ENCODE measurements at places on chromosomes 11 and 22. TPM values are rescaled to one million over a fixed set of nuclear protein-coding genes. Genes with fewer than 3 reads are reported as not detected.

DNA sequence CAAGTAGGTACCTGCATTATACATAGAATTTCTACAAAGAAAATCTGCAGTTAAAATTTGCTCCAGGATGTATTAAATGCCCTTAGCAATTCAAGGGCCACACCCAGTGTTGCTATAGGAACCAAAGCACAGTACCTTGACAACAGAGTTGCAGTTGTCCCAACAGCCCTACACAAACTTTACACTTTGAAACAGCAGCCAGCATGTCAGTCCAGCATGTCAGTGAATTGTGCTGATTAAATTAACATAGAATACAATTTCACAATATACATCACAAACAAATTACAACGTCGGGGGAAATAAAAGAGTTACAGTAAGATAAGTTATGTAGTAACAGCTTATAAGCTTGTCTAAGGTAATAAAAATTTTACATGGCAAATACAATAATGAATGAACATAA, 389.2 kb downstream of the SOX6 start:
- DNase-seq = peak; percentile 24

GRCh38 chr11:24855951-24856350, 359.1 kb downstream of the LUZP2 start:
- DNase-seq = no peak

DNA sequence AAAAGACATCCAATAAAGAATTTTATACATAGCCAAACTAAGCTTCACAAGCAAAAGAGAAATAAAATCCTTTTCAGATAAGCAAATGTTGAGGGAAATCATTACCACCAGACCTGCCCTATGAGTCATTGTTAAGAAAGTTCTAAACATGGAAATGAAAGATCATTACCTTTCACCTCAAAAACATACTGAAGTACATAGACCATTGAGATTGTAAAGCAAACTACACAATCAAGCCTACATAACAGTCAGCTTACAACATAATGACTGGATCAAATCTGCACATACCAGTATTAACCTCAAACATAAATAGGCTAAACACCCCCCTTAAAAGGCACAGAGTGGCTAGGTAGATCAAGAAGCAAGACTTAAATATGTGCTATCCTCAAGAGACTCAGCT, 501.0 kb upstream of the LUZP2 start:
- no peak for DNase-seq

The APOBEC3B gene
- polyA plus RNA-seq = 6.8 TPM

The PDE3B gene
- 7.5 TPM for polyA plus RNA-seq

GRCh38 chr11:34190192-34191139, 85.0 kb downstream of the NAT10 start:
- DNase-seq = no peak

GRCh38 chr11:88357323-88358039, 19.9 kb upstream of the CTSC start:
- no peak for DNase-seq

The BARX2 gene
- 0.73 TPM for polyA plus RNA-seq

GRCh38 chr11:126581871-126582648, 226.6 kb downstream of the ST3GAL4 start:
- DNase-seq = peak; percentile 63

DNA sequence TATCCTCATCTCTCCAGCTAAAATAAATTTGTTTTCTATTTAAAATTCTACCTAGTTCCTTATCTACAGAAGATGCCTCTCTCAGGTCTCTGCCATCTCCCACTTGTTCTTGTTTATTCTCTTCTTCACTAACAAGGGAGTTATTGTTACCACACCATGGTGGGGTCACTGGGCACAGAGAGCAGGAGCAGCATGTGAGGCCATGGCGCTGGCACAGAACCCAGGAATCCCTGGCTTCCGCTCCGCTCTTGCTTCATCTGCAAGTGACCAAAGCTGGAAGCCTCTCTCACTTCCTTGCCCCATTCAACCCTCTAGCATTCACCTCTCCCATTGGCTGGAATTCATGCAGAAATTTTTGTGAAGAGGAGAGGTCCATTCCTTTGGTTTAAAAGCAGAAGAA, 190.7 kb upstream of the NCAM1 start:
- DNase-seq = no peak

DNA sequence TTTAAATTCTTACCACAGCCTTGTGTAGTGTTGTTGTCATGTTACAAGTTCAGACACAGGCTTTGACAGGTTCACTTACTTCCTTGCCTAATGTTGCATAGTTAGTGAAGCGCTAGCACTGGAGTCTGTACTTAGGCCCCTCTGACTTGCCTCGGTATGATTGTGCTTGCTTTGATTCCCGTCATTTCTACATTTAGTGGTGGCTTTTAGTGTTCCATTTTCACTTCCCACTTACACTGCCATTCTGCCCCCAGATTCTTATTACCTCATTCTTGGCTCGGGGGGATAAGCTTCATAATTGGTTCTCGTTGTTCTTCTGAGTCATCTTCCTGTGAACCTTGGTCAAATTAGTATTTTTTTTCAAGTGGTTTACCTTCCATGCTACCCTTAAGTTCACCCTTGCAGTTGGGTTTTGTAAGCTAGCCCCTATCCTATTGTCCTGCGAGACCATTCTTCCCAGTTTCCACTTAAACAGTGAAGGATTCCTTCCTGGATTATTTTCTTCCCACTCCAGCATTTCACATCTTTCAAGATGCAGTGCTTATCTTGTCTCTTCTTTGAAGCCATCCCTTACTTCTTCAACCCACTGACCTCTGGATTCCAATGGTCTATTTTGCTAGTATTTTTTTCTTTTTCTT, 68.7 kb downstream of the DDX10 start:
- DNase-seq = no peak

The MMP12 gene
- polyA plus RNA-seq = 4.7 TPM

DNA sequence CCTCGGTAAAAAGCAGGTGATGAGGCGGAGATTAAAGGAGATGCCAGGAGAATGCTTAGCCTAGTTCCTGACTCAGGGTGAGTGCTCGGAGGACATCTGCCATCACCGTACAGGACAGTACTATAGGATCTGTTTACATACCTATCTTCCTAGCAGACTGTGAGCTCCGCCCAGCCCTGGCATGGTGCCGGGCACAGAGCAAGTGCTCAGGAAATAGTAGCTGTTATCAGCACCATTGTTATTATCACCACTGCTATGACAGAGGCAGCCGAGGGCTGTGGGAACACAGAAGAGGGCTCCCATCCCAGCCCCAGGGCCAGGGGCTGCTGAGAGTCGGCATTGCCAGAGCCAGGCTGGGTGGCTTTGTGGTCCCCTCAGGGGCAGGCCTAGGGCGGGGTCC, 642 bp upstream of the SEPTIN3 start:
- DNase-seq = no peak

The ANGPTL5 gene
- polyA plus RNA-seq = not detected

The ZNF280B gene
- 3.6 TPM for polyA plus RNA-seq

- no peak for DNase-seq
Observed at GRCh38 chr11:83611600-83611999, 325.4 kb upstream of the CCDC90B start.

DNA sequence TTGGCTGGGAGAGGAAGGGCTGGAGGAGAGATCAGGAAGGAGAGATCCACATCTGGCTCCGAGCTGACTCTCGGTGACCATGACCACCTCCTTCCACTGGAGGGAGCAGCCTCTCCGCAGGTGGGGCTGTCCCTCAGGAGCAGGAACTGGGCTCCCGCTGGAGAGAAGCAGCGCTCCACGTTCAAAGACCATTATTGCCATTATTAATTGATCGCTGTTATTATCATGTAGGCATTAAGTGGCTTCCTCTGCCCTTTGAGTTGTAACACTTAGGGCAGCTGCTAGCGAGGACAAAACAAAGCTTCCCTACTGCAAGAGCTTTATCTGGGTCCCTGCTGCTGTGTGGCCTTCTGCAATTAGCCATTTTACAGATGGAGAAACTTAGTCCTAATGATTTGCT, 251.9 kb downstream of the ST3GAL4 start:
- peak; percentile 54 for DNase-seq

The SYT7 gene
- 5.0 TPM for polyA plus RNA-seq

DNA sequence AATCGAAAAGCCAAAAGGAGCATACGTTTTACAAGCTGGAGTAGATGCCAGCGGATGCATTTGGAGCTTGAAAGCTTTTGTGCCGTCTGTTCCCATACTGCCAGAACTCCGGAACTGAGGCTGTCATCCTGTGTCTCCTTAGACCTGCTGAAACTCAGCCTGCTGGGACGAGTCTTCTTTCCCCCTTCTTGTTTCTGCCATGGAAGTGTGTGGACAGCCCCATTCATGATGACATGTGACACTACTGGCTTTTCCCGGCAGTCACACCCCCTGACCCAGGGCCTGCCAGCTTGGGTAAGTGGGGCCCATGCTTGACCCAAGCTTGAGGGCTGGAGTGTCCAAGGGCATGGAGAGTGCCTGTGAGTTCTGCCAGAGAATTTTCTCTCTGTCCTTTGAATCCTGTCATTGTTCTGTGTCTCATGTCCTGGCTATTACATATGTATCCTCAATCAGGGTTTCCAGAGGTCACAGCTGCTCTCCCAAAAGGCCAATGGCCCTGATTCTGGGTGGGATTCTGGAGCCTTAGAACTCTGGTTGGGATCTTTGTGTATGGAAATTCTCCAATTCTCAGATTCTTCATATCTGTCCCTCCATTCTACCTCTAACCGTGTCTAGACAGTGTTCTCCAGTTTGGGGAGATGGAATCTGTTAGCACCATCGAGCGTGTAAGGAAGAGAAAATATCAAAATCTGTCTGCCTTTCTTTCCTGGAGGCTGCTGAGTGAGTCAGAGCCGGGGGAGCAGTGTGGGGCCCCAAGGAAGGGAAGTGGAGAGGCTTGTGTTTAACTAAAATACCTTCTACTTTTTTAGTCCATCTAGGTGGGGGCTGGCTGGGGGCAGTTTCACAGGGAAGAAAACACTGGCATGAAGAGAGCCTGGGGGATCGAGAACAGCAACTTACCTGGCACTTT, 73.2 kb downstream of the KIAA1671 start:
- DNase-seq = no peak

- DNase-seq = peak; percentile 64
Observed at GRCh38 chr22:38924347-38924952, 33.0 kb upstream of the APOBEC3A start.

DNA sequence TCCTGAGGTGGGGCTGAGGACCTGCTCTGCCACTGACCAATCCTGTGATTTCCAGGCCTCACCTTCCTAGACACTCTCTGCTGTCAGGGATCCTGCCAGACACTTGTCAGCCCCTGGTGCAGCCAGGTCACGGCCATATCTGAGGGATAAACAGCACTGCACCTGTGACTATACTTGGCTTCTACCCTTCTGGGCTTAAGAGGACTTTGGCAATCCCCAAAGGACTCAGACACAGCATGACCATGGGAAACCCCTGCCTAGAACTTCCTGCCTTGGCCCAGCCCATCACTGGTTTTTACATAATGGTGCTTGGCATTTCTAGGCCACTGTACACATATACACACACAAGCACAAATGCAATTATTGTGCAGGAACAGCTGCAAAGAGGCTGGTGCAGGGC, 11.6 kb upstream of the OLFML1 start:
- no peak for DNase-seq

DNA sequence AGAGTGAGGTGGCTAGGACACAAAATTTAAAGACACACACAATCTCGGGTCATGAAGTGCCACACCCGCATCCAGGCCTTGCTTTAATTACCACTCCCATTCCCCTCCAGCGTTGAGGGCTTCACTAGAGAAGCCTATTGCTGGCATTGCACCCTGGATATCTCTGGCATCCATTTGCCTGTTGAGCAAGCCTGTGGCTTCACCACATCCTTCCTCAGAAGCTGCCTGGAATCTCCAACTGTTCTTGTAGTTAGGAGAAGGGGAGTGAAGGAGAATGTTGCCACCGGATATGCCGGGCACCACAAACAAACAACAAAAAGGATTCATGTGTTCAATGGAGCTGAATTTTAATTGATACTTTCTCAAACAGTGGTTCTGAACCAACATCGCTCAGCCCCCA, 34.4 kb upstream of the RCN1 start:
- DNase-seq = no peak

DNA sequence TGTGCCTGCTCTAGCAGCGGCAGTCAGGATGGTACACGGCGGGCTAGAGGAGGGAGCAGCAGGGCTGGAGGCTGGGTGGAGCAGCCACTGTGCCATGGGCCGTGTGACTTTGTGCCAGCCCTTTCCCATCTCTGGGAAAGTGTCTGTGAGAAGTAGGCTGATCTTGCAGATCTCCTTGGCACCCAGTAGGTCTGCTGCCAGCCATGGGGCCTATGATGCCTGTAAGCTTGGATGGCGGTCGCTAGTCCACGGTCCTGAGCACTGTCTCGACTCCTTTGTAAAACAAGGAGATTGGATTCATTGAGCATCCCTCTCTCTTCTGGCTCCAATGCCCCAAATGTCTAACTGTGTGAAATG, 22.6 kb downstream of the AMPD3 start:
- DNase-seq = no peak

GRCh38 chr22:43275545-43276317, 67.4 kb downstream of the SCUBE1 start:
- no peak for DNase-seq

GRCh38 chr11:33160136-33160535, 1.1 kb downstream of the CSTF3 start:
- DNase-seq = peak; percentile 58

DNA sequence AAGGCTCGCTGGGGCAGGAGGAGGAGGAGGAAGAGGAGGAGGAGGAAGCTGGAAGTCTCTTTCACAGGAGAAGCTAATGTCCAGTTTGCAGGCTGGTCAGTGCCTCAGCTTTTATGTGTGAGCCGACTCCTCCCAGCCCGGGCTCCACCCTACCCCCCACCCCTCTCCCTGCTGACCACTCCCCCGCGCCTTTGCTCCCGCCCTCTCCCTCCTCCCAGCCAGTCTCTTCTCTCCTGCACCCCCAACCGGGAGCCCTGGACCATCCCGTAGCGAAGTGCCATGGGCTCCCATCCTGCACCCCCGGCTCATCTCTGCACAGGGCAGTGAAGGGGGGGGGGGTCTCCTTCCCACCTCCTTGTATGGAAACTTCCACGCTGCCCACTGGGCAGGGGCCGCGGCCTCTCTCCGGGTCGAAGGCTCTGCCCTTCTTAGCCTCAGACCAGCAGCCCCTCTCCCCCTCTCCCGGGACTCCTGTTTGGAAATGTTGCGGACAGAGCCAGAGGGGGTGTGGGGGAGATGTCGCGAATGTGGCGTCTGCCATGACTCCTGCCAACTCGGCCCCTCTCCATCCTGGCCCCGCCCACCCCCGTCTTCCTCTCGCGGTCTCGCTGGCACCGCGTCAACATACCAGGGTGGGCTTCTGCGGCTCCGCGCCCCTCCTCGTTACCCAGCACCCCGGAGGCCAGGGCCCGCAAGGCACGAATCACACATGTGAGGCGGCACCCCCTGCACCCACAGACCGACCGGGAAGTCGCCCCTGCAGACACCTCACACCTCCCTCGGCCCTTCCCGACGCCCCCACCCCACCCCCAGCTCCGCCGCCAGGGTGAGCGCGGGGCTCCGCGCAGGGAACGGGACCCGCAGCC, 1.8 kb downstream of the IGF2 start:
- DNase-seq = peak; percentile 88

GRCh38 chr11:11502263-11502861, 119.4 kb downstream of the GALNT18 start:
- no peak for DNase-seq

DNA sequence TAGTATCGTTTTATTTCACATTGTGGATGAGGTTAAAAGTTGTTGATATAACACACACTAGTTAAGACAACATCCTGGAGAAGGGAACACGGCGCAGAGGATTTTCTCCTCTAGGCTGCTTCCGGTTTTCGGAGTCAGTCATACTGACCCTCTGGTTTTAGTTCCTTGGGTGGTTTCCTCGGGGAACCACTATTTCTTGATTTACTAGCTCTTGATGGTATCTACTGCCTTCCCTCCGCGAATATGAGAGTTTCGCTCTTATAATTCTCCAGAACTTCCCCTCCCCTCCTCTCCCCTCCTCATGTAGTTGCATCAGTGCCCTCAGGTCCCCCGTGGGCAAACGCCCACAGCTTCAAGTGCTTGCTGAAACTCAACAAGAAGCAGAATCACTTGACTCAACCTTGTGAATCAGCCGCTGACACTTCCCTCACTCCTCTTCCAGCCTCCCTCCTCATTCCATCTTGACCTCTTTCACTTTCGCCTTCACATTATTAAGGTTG, 15.9 kb upstream of the APOBEC3A start:
- DNase-seq = no peak
